ENCODE measurements at places on chromosomes 4 and X.

DNA sequence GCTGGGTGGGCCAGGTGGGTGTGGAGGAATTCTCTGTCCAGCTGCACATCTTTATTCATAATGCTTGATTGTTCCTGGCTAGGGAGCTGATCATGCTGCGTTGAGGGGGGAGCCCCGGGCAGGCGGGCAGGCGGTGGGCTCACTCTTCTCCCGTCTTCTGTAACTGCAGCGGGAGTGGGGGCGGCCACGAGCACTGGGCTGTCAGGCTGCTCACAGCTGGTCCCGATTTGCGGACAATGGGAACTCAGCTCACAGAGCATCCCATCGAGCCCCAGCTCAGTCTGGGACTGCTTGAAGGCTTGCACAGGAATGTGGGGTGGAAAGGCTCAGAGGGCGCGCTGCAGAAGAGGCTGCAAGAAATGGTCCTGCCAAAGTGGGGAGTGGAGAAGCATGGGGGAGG is 63.8 kb downstream of the EFNB1 start:
- DNase-seq, result no peak

DNA sequence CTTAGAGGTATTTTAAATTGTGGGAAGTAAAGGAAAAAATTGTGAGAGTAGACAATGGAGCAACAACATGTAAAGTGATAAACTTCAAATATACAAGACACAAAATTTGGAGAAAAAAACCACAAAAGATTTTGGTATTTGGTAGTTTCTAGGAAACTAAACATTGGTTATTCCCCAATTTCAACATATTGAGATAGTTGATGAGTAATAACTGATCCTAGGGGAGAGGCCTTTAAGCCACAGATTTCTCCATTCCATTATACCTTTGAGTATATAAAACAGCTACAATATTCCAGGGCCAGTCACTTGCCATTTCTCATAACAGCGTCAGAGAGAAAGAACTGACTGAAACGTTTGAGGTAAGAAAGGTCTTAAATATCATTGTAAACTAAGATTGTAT is at the start of gene FDCSP:
FDCSP (plus strand) TSS at position 301 of the 400 bp plus-strand sequence. CDS start 5,071 bp downstream, outside the sequence.
- no peak for DNase-seq

DNA sequence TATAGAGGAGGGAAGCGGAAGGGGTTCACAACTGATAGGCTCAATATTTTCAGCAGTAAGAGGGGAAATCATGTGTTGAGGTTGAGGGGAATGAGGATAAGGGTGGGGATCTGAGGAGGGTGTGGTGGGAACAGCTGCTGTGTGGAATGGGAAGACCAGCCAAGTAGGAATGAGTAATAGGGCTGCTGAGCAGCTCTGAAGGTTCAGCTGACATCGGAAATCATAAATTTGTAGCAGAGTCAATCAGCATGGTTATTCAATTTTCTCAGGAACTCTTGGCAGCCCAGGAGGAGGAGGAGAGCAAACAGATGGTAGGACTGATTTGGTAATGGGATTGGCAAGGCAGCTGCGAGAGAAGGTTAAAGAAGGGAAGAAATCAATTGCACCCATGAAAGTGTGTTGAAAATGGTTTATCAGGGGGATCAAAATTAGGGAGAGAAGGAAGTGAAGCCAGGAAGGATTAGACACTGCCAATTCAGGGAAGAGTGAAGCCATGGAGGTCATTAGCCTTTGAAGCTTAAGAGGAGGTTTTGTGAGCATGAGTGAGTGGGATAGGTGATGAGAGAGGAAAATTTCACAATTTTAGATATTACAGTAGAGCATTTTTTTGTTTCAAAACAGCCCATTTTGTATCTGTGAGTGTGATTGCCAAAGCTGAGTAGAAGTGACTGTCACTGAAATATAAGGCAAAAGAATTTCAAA is 82.6 kb downstream of the PCDH7 start:
- DNase-seq, result no peak

GRCh38 chrX:64456828-64457227 is 61.6 kb upstream of the MTMR8 start:
- DNase-seq, result no peak

- DNase-seq, result no peak
These were observed 8.2 kb downstream of the DIAPH2 start for GRCh38 chrX:96692890-96693289.

DNA sequence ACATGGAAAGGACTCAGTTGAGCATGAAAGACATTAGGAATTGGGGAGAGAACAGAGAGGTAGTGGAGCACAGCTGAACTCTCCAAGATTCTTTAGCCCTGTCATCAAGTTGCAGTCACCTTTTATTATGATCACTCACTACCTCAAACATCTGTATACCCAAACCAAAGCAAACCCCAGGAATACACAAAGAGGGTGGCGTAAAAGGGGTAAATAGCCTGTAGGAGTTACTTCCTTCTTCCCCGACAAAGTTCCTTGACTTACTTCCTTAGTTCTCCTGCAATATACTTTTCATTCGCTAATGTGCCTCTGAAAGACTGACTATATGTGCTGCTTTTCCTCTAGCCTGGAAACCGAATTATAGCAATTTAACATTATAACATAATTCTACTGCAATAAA is 159.9 kb downstream of the SPRY1 start:
- no peak for DNase-seq

All from activated T-helper 1 cell treated with anti-CD3 and anti-CD28 coated beads, Interleukin-2, amount 50 U/mL, for 16 hours (primary cell).